ENCODE measurements at places on chromosomes 1 and 21.

DNA sequence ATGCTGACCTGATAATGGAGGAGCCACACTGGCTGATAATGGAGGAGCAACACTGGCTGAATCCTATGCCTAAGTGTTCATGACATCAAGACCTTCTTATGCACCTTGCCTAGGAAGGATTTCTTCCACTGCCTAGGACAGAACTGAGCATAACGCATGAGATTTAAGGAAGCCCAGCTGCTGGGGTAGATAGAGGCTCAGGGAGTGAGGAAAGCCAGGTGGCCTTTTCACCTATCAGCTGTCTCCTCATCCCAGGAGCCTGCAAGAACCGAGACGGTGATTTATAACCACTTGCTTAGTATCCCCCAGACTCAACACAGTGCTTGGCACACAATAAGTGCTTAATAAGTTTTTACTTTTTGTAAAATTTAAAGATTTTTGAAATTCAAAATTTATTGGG, 7.4 kb upstream of the CTBS start:
- no peak for DNase-seq
- H3K27me3 ChIP-seq: no peaks in the 10 kb centered on the region
- H3K4me3 ChIP-seq: no peak overlapping the region

GRCh38 chr1:46408356-46409062, 14.4 kb downstream of the FAAH start:
- no peaks in the 10 kb centered on the region for H3K36me3 ChIP-seq
- no peaks in the 10 kb centered on the region for H3K27me3 ChIP-seq
- H3K27ac ChIP-seq: no peak overlapping the region
- no peak for DNase-seq
- H3K4me1 ChIP-seq: peaks cover 4% of the 10 kb centered on the region

- no peaks in the 10 kb centered on the region for H3K4me1 ChIP-seq
- no peak for DNase-seq
- no peak overlapping the region for H3K4me3 ChIP-seq
- H3K27ac ChIP-seq: no peak overlapping the region
- H3K36me3 ChIP-seq: peaks cover 4% of the 10 kb centered on the region
These were observed 135.2 kb upstream of the TIAM1 start for GRCh38 chr21:31479222-31479621.

- H3K36me3 ChIP-seq: no peaks in the 10 kb centered on the region
- H3K27ac ChIP-seq: no peak overlapping the region
- peaks cover 2% of the 10 kb centered on the region for H3K4me1 ChIP-seq
- no peaks in the 10 kb centered on the region for H3K27me3 ChIP-seq
- no peak overlapping the region for H3K4me3 ChIP-seq
These were observed 8.2 kb downstream of the NBPF1 start for GRCh38 chr1:16605213-16605525.

GRCh38 chr1:116956378-116956777, 45.2 kb upstream of the CD101 start:
- H3K4me1 ChIP-seq: no peaks in the 10 kb centered on the region
- H3K27ac ChIP-seq: no peak overlapping the region
- no peaks in the 10 kb centered on the region for H3K27me3 ChIP-seq
- no peak overlapping the region for H3K4me3 ChIP-seq
- no peak for DNase-seq

DNA sequence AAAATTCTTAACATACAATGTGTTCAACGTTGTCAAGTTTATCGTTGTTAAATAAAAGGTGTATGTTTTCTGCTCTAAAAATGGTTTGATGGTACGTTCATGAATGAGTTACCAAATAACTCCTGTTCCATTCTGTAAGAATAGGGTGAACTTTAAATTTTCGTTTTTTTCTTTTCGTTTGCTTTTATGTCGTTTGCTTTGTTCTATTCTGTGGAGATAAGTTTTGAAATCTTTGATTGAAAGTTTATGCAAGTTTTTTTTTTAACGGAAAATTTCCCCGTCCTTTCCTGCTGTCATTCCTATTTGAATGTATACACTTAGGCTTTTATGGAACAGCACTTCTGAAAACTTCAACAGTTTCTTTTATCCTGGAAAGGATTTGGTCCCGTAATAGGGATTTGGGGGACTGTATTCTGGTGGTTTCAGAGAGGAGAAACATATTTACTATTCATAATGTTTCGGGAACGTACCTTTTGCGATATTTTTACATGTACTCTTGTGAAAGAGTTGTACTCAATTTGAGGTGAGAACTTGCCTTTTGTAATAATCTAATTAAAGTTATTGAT, 1.7 kb downstream of the DR1 start:
- peak overlapping the region; percentile 89 for H3K4me3 ChIP-seq
- H3K36me3 ChIP-seq: peaks cover 35% of the 10 kb centered on the region
- no peaks in the 10 kb centered on the region for H3K27me3 ChIP-seq
- H3K4me1 ChIP-seq: peaks cover 32% of the 10 kb centered on the region
- DNase-seq: no peak

All from activated CD8-positive, alpha-beta memory T cell treated with anti-CD3 and anti-CD28 coated beads, Interleukin-2, amount 10 ng/mL, durations not matched to agents 7 days and 5 days (primary cell).